NCI-H1436 (cell line): ENCODE measurements at places on chromosomes 16 and 17.

- DNase-seq = no peak
Observed at GRCh38 chr17:7249214-7249613, 2.3 kb downstream of the CTDNEP1 start.

- no peak for DNase-seq
Observed at GRCh38 chr16:19846436-19846835, 38.2 kb downstream of the GPRC5B start.

GRCh38 chr17:67046398-67046797 lies 2.0 kb downstream of the CACNG1 start:
- no peak for DNase-seq

DNA sequence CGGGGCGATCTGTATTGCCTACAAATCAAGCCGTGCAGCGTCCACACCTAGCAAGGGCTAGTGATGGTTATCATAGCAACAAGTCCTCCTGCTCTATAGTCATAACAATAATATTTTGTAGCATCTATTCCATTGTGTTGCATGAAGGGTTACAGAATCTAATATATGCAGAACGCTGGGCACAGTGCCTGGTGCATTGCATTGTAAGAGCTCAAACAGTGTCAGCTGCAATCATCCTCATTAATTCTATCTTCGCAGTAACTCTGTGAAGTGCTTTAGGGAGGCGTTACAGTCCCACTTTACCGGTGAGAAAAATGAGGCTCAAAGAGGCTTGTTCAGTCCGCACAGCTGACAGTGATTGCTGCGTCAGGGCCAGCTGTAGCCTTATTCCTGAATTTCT lies 149.4 kb downstream of the RBFOX1 start:
- DNase-seq = peak; percentile 61

GRCh38 chr16:84606081-84606875 lies 11.6 kb downstream of the COTL1 start:
- DNase-seq = no peak

DNA sequence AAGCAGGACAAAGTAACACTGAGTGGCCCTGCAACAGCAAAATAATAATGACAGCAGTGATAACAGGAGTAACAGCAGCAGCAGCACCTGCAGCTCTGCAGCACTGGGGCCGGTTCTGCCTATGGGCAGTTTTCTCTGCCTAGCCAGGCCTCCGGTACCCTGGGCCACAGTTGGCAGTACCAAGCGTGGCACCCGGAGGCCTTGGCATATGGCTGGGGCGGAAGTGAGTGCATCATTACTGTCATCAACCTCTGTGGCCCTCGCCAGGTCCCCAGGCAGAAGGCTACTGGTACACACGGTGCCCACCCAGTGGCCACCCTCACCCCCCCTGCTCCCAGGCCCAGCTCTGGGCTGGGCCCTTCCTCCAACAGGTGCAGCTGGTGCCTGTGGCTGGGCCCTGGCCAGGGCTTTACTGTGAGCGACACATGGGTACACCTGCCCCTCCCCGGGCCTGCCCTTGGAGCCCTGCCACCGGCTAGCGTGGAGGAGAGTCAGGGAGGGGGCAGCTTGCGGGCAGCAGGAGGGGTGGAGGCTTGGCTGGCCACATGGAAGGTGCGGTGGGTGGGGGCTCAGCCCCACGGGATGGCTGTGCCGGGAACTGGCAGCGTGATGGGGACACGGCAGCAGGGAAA lies 3.0 kb downstream of the KCNJ12 start:
- no peak for DNase-seq

GRCh38 chr16:88071908-88072307 lies 120.7 kb downstream of the BANP start:
- DNase-seq = no peak

GRCh38 chr16:47490471-47490870 lies 29.3 kb downstream of the PHKB start:
- no peak for DNase-seq

DNA sequence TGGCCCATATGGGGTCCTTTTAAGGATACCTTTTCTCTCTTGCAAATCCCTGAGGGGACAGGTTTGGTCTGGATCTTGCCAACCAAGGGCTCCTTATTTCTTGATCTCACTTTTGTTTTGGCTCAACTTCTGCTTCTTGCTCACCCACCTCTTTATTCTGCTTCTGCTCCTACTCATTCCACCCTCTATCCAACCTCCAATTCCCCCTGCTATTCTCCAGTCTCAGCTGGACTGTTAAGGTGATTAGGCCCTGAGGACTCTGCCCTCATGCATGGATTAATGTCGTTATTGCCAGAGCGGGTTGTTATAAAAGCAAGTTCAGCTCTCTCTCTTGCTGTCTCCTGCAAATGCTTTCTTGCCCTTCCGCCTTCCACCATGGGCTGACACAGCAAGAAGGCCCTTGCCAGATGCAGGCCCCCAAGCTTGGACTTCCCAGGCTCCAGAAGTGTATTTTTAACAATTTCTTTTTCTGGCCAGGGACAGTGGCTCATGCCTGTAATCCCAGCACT lies 29.8 kb downstream of the LAT start:
- DNase-seq = no peak

GRCh38 chr17:41082626-41083025 lies 1.3 kb upstream of the KRTAP4-7 start:
- no peak for DNase-seq

- DNase-seq = no peak
Observed at GRCh38 chr17:49204516-49204915, 5.9 kb downstream of the GNGT2 start.

- no peak for DNase-seq
Observed at GRCh38 chr16:14133907-14134306, 62.8 kb downstream of the MRTFB start.

DNA sequence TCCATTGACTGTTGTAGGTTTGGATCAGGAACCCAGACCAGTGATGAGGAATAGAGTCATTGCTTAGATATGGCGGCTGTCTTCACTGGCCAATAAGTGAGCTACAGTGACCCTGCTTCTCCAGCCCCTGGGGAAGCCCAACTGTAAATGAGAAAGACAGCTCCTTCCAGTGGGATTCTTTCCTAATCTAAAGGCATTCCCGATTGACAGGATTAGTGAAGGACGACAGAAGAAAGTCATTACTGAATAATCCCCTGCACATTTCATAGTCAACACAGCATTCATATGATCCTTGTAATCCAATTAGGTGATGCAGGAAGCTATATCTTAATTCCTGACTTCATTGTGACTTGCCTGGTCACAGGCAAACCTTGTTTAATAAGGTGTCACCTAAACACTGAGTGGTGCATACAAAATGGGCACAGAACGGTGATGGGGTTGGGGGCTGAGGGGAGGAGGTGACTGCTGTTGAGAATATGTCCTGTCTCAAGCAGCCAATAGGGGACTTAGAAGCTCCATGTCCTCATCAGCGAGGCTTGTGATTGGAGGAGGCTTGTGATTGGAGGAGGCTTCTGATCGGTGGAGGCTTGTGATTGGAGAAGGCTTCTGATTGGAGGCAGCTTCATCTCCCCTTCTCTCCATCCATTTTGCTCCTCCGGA lies 242.6 kb downstream of the XYLT1 start:
- DNase-seq = no peak

DNA sequence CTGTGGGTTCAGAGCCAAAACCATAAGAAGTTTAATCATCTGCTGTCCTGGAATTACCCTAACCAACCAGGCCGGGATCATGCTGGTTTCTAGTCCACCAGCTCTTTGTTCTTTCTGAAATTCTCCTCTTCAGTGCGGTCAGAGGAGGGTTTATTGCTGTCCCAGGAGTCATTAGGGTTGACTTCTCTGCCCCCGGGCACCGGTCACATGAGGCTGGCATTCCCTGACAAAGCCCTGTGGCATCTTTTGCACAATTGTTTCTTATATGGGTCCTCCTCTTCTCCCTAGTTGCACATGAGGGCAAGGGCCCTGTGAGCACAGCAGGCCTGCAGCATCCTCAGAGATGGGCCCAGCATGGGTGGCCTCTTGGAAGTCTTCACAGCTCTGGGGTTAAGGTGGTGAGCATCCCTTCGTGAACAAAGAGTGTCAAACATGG lies 243.9 kb downstream of the IRF8 start:
- no peak for DNase-seq

DNA sequence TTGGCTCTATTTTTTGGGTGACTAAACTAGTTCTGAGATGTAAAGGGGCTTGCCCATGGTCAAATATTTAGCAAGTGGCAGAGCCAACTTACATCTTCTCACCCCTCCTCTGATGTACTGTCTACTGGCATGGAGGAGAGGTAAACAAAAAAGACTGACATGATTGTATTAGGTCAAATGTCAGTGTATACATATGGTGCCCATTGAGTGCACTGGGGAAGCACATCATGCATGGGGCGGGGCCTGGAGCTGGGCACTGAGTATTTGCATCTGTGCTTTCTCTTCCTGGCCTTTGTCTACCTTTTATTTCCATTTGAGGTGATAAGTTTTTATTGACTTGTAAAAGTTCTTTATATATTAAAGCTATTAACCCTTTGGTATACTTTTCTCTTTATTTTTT lies 22.3 kb upstream of the POLR3E start:
- no peak for DNase-seq

GRCh38 chr16:81817296-81817695 lies 38.2 kb downstream of the PLCG2 start:
- no peak for DNase-seq

- DNase-seq = no peak
Observed at GRCh38 chr17:62648251-62648955, 20.9 kb downstream of the MRC2 start.

DNA sequence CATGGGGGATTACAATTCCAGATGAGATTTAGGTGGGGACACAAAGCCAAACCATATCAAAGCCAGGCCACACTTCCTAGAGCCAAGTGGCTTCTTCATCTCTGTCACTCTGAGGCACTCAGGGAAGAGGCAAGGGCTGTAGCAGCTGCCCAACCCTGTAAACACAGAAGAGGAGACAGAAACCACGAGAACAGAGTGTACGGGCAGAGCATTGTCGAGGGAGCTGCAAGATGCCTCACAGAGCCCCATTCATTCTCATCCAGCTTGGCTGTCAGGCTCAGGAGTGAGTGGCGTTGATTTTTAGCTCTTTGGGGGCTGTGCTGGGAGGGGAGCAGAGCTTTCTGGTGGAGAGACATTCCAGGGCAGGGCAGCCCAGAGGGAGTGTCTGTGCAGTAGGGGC lies 117.2 kb upstream of the SALL1 start:
- no peak for DNase-seq

DNA sequence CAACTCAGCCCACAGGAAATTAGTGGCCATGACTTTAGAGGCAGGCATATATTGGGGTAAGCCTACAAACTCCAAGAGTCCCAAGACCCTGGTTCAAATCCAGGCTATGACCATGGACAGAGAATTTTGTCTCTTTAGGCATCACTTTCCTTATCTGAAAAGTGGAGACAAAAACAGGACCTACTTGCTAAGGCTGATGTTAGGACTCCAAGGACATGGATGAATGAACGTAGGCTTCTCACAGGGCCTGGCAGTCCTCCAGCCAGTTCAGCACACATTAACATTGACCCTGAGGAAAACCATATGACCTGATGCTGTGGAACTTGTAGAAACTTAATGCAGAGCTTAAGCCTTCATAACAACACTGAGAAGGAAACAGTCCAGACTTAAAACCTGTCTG lies 1.4 kb downstream of the FKBP10 start:
- no peak for DNase-seq

- no peak for DNase-seq
Observed at GRCh38 chr16:72228014-72228413, 56.1 kb upstream of the PMFBP1 start.

GRCh38 chr16:77169650-77170236 lies 21.2 kb upstream of the MON1B start:
- DNase-seq = peak; percentile 27

- DNase-seq = no peak
Observed at GRCh38 chr17:49249292-49249794, 18.8 kb upstream of the PHOSPHO1 start.

DNA sequence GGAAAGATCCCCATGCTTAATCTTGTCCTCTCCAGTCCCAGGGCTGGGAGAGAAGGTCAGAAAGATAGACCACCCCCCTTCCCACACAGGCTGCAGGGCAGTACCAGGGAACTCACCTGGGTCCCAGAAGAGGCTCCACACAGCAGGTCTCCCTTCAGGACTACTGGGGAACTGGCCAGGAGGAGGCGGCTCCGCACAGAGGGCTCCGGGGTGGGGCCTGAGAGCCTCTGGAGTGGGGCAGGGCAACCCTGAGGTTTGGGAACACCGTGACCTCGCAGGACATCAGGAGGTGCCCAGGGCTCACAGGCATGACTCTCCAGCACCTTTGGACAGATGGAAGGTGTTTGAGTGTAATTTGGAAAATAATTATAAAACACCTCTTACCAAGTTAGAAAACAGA lies 11.0 kb downstream of the ABCA3 start:
- DNase-seq = no peak

DNA sequence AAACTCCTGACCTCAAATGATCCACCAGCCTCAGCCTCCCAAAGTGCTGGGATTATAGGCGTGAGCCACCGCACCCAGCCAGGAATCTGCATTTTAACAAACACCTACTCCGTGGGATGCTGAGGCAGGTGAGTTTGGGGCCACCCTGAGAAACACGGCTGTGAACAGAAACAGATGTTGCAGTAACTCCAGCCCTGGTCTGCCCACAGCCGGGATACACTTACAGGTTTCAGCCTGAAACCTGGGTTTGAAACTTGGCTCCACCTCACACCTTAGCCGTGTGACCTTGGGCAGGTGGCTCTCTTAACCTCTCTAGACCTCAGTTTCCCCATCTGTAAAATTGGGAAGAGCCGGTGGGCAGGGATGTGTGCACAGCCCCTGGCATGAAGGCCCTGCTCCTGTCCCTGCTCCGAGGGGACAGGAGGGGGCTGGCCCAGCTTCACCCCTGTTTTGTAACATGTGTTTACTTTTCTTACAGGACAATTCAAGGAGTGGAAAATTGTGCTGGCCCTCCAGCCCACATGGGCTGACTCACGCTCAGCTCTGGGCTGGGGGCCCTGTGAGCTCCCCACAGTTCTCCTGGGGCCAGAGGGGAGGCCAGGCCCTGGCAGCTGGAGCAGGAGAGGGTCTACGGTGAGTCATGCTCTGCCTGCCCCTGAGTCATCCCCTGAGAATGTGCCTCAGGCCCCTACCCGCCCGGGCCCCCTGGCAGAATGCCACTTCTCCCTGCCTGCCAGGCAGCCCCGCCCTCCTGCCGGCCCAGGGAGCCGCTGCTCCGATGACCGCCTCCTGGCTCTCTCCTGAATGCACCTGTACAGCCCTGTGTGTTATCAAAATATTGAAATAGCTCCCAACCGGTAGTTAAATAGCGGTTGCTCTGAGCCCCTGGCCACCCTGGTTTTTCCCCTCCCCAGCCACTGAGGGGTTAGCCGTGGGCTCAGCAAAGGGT lies 7.7 kb upstream of the PPL start:
- DNase-seq = peak; percentile 66

DNA sequence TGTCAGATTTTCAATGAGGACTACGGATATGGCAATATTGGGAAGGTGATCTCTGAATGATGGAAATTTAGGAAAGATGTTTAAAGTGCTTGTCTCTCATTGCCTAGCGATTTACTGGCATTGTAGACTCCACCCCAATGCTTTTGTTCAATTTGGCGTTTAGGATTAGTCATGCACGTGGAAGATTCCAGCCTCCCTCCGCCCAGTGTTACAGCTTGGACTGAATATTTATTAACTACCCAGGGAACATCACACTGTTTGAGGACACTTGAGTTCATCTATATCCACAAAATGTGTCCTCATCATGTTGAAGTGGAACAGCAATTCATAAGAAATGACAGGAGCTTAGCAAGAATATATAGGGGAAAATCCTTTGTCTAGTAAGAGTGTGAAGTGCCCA lies 738.8 kb upstream of the RBFOX1 start:
- DNase-seq = no peak
